ENCODE measurements at places on chromosomes 2 and 18.

GRCh38 chr2:37500031-37500430 is 155.6 kb downstream of the QPCT start:
- no peak for DNase-seq

DNA sequence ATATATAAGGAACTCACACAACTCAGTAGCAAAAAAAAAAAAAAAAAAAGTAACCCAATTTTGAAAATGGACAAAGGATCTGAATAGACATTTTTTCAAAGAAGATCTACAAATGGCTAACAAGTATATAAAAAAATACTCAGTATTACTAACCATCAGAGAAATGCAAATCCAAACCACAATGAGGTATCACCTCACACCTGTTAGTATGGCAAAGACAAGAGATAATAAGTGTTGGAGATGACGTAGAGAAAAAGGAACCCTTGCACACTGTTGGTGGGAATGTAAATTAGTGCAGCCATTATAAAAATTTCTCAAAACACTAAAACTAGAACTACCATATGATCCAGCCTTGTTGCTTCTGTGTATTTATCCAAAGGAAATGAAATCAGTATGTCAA is 5.8 kb upstream of the CNDP1 start:
- DNase-seq = no peak

DNA sequence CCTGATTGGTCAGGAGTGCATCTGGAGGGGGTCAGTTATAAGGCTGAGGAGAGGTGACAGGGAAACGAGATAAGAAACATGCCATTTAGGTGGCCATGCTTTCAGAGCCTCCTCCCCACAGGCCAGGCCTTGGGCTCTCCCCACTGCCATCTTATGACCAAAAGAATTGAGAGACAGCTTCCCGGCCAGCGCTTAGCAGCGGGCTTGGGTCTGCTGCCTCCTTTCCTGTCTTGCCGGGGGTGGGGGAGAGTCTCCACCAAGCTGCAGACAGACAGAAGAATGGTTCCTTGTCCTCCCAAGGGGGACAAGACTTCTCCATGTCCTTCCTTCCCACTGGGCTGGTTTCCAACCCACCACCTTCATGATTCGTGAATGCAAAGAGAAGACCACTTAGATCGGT is 171.3 kb downstream of the SMAD7 start:
- DNase-seq = no peak

DNA sequence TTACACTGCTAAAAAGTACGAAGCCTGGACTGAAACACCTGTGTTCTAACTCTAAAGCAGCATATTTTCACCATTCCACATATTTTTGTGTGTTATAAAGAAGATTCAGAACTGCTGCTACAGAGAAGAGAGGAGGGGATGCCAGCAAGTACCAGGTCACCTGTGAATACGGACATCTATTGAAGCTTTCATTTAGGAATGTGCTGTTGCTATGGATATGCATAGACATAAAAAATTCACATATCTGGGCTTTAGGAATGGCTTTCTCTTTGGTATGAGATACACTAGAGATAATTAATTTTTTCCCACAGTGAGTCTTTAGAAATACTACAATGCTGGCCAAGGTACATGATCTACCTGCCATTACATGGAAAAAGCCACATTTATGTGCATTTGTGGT is 238.5 kb downstream of the WDR7 start:
- no peak for DNase-seq

DNA sequence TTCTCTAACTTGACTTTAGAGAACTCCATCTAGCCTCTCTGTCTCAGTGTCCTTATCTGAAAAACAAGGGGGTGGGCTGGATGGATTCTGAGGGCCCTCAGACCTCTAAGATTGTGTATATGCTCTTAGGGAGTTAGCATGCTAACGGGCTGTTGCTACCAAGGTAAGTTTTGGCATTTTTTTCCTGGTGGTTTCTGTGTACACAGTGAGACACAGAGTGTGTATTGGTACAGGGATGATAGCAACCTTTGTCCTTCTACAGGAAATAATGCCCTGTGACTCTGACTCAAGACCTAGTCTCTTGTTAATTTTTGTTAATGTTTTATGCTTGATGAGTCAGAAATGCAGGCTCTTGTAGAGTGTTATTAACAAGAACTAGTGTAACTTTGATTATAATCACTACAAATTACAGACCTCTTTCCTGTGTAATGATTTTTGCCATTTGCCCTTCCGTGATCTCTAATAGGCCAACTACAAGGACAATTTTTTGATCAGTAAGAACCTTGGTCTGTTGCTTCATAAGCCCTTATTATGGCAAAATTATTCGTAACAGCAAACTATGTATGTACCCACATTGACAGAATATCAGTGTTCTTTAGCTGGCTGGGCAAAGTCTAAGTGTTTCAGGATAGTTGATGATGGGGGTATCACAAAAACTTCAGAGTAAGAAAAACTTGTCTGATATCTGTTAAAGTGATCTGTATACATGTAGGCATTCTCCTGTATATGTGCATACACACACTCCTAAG is 89.7 kb downstream of the SPTBN1 start:
- no peak for DNase-seq

DNA sequence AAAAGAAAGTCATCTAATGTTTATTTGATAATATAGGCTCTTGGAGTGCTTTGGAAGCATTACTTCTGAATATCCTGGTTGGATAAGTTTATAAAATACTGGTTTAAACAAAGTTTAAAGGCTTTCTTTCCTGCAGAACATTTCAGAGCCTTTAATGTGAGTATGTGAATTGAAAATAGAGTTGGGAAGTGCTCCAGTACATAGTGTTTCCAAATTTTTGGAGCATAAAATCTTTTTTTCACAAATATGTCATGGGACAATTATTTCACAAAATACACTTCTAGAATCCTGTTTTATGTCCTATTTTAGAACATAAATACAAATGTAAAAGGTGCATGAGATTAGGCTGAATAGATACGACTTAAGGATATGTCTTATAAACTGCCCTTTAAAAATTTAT is 158.9 kb upstream of the HNRNPA3 start:
- DNase-seq = no peak
